Activated CD4-positive, alpha-beta T cell treated with anti-CD3 and anti-CD28 coated beads, Interleukin-2, amount 50 U/mL, for 4 hours (primary cell): ENCODE measurements at places on chromosomes 7 and 10.

DNA sequence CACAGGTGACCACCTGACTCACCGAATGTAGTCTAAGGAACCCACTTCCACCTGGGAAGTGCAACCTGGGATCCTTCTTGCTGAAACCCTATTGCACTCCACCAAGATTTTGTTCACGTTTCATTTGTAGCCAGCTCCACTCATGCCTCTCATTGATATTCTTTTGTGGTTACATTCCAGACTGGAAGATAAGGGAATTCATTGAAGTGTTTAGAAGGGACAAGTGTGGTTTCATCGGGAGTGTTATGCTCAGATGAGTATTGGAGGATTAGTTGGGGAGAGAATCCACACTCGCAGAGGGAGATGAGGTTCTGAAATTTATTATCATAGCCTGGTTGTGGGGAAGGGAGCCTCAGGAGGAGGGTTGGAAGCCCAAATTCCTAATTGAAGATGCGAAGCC lies 320.4 kb downstream of the KCNMA1 start:
- no peak for DNase-seq

- DNase-seq, result no peak
Observed at GRCh38 chr10:12937527-12937926, 64.0 kb downstream of the CCDC3 start.

DNA sequence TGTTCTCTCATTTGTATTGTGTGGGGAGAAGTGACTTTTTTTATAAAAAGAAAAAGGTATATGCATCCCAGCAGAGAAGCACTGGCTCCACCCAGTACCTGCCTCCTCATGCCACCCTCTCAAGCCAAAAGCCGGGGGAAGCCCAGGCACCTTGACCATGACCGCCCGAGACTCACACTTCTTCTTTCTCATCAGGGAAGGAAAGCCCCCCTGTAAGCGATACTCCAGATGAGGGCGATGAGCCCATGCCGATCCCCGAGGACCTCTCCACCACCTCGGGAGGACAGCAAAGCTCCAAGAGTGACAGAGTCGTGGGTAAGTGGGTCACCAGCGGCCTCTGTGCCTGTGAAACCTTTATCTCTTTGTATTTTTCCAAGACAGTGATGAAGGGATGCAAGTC lies 22.9 kb downstream of the IKZF1 start:
- no peak for DNase-seq

GRCh38 chr7:38506756-38507155 lies 124.4 kb downstream of the AMPH start:
- no peak for DNase-seq

DNA sequence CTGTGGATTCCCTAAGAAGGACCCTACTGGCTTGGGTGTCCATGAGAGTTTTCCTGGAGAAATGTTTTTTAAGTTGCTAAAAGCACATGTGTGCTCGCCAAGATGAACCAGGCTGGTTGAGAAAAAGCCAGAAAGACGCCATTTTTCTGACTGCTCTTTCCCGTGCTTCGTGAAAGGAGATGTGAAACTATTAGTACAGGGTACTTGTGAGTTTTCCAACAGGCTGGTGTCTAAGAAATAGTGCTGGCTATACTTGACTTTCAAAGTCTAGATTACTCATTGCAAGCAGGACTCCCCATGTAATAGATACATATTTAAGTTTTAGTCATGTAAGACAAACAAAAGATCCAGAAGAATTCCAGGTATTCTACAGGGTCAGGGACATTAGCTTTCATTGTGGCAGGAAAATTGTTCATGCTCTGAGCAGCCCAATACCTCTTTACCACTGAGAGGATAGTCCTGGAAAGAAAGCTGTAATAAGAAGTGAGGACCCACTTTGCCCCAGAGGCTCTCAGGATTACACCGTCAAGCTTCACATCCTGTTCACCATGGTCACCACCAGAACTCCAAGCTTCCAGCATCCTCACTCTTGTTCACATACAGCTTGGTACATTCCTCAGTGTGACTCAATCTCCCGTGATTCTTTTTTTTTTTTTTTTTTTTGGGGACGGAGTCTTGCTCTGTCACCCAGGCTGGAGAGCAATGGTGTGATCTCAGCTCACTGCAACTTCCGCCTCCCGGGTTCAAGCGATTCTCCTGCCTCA lies 43.8 kb upstream of the ICA1 start:
- DNase-seq, result no peak

DNA sequence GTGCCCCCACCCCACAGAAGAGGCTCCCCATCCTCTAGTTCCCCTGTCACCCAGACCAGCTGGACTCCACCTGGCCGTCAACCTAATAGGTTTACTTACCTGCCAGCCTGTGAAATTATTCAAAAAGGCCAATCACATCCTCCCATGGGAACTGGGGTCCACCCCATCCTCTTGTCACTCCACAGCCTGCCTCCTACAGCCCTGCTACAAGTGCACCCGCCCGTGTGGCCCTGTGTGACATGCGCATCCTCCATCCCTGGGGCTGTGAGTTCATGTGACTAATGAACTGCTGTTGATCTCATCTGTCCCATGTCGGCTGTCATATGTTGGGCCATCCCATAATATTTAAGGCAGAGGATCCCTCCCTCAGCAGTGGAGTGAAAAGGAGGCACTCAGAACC lies 39.4 kb downstream of the AOC1 start:
- DNase-seq, result no peak

DNA sequence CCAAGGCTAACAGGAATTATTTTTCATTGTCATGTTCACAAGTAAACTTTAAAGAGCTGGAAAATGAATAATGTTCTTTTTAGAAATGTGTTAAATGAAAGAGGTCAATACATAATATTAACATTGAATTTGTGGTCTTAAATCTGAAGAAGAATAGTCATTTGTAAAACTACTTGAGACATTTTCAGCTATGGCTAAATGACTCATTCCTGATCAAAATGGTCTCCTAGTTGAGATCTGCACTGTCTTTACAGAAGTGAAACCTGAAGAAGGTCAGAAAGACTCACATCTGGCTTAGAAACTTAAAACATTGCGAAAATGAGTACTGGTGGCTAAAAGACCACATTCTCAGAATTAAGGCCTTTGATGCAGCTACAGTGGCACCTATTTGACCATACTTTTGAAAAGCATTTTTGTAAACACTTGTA lies 5.9 kb downstream of the PIK3CG start:
- no peak for DNase-seq
